Astrocyte (in vitro differentiated cells and primary cell): ENCODE measurements at places on chromosomes 5 and 9. TPM values are rescaled to one million over a fixed set of nuclear protein-coding genes. Genes with fewer than 3 reads are reported as not detected.

- H3K27ac ChIP-seq: no peak overlapping the region
- no peak for DNase-seq
- H3K4me3 ChIP-seq: no peak overlapping the region
- H3K4me1 ChIP-seq: peaks cover 3% of the 10 kb centered on the region
Measured at GRCh38 chr5:157165261-157165660, 803 bp downstream of the GARIN3 start.

DNA sequence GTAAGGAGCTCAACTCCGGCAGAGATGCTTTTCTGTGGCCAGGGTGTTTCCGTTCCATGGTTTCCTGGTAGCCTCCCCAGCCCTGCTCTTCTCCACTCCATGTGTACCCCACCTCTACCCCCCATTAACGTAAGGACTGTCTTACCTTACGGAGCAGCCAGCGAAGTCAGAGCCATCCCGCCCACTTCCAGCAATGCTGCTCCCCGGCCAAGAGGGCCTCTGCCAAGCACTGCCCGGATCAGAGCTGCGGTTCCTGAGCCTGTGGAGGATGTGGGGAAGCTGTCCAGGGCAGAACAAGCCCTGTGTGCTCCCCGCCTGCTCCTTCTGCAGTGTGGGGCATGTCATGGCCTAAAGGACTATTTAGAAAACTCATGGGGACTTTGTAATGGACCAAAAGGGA, 261.2 kb downstream of the GADD45G start:
- H3K27ac ChIP-seq: no peak overlapping the region
- H3K27me3 ChIP-seq: no peaks in the 10 kb centered on the region
- H3K36me3 ChIP-seq: no peaks in the 10 kb centered on the region
- DNase-seq: no peak
- H3K4me3 ChIP-seq: no peak overlapping the region
- H3K4me1 ChIP-seq: no peaks in the 10 kb centered on the region

GRCh38 chr9:106417685-106418084, 445.3 kb upstream of the ZNF462 start:
- no peak for DNase-seq
- no peak overlapping the region for H3K4me3 ChIP-seq
- no peak overlapping the region for H3K27ac ChIP-seq
- no peaks in the 10 kb centered on the region for H3K36me3 ChIP-seq

DNA sequence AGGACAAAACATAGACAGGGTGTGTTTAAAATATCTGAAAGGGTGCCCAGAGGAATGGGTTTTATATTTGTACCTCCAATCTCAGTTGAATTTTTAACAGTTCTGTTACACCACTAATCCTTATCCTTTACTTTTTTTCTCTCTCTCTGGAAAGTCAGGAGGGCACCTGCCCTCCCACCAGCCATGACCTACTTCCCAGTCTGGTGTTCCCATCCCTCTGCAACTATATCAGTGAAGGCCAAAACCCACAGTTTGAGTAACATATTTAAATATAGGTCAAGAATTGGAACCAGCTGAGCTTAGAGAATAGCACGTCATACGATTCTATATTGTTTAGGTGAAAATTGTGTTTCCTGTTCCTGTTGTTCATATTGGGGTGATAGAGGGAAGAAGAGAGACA, 229.8 kb downstream of the NTRK2 start:
- no peaks in the 10 kb centered on the region for H3K36me3 ChIP-seq
- no peaks in the 10 kb centered on the region for H3K4me1 ChIP-seq
- no peaks in the 10 kb centered on the region for H3K27me3 ChIP-seq
- no peak overlapping the region for H3K27ac ChIP-seq

DNA sequence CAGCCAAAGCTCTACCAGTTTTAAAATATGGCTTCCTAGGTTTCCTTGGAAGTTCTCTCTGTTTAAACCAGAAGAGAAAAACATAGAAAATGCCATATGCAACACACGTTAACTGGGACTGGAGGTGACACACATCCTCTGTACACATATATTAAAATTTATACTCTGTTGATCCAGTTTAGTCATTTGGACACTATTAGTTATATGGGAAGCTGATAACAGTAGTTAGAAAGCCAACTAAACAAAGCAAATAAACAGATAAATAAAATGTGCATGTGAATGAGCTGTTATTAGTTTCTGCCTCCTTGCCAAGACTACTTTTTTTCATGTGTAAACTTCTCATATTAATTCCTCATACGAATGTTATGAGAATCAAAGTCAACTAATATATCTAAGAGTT, 1249.2 kb upstream of the CDH6 start:
- DNase-seq: no peak
- no peak overlapping the region for H3K4me3 ChIP-seq

DNA sequence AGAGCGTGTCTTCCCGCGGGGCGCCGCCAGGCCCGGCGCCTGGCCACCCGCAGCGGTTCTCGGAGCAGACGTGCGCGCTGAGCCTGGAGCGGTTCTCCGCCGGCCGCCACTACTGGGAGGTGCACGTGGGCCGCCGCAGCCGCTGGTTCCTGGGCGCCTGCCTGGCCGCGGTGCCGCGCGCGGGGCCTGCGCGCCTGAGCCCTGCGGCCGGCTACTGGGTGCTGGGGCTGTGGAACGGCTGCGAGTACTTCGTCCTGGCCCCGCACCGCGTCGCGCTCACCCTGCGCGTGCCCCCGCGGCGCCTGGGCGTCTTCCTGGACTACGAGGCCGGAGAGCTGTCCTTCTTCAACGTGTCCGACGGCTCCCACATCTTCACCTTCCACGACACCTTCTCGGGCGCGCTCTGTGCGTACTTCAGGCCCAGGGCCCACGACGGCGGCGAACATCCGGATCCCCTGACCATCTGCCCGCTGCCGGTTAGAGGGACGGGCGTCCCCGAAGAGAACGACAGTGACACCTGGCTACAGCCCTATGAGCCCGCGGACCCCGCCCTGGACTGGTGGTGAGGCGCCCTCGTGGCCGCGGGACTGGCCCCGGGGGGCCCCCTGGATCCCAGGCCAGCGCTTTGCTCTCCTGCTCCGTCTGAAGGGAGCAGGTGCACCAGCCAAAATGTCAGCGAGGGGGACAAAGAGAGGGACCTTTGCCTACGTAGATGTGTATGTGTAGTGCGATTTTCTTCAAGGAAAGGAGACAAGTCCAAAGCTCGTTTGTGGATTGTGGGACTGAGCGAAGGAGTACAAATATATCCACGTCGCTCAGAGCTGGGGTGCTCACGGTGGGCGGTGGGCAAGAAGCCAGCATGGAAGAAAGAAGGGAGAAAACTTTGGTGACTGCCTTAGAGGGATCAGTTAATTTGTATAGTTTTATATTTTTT, 19.5 kb downstream of the BTNL9 start:
- no peak for DNase-seq
- H3K4me1 ChIP-seq: no peaks in the 10 kb centered on the region
- H3K4me3 ChIP-seq: no peak overlapping the region
- no peak overlapping the region for H3K27ac ChIP-seq
- peaks cover 28% of the 10 kb centered on the region for H3K27me3 ChIP-seq
- H3K36me3 ChIP-seq: no peaks in the 10 kb centered on the region

DNA sequence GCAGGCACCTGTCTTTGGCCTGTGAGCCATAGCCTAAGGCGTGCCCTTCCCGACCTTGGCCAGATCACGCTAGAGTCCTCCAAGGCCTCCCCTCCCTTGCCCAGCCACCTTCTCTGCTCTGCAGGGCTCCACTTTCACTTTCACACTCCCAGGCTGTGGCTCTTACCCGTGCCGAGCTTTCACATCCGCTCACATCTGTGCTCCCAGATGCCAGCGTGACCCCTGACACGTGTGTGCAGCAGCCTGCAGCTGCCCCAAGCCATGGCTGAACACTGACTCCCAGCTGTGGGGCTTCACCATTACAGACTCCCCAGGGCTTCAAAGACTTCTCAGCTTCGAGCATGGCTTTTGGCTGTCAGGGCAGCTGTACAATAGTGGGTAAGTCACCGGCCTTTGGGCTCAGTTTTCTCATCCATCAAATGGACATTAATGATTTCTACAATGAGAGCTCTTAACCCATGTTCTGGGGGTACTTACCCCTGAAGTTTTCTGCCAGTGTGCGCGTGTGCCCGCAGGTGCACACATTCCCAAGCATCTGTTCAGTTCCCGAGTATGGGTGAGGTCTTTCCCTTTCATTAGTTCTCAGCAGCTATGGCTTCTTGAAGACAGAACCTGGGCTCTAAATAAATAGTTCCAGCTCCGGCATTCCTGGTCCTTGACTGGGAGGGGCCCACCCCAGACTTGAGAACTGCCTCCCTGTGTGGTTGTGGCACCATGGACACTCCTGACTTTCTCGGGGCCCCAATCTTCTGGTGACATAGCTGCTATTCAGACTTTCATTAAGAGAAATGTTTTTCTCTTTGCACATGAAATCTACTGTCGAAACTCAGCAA, 118.6 kb downstream of the RGS3 start:
- H3K27ac ChIP-seq: no peak overlapping the region
- H3K4me3 ChIP-seq: no peak overlapping the region
- no peaks in the 10 kb centered on the region for H3K27me3 ChIP-seq
- H3K36me3 ChIP-seq: peaks cover 7% of the 10 kb centered on the region

DNA sequence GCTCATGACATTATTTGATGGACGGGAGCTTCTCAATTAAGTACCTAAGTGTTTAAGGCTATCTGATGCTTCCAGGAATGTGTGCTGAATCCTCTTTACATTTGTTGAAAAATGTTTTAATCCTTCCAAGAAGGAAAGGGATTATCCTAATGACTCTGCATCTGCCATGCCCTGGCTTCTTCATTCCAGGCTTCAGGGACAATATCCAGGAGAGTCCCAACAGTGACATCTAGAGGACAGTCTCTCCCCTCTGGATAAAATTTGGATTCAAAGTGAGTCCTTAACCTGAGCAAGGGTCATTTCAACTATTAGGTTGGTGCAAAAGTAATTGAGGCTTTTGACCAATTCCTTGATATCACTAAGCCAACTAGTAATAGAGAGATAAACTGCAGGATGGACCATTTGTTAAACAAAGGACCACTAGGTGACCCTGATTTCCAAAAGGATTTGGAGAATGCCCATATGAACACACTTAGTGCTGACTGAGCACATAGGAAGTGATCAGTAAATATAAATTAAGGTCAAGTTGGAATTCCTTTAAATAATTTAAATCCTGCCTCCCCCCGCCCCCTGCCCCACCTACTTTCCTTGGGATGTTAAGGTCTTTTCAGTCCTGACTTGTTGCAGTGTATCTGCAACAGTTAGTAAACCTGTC, 19.1 kb downstream of the TNFSF8 start:
- no peak overlapping the region for H3K27ac ChIP-seq
- DNase-seq: peak; percentile 16
- no peaks in the 10 kb centered on the region for H3K36me3 ChIP-seq
- H3K27me3 ChIP-seq: no peaks in the 10 kb centered on the region

- H3K4me3 ChIP-seq: peak overlapping the region; percentile 98
- no peaks in the 10 kb centered on the region for H3K27me3 ChIP-seq
- no peaks in the 10 kb centered on the region for H3K36me3 ChIP-seq
- peaks cover 6% of the 10 kb centered on the region for H3K4me1 ChIP-seq
- peak overlapping the region; percentile 81 for H3K27ac ChIP-seq
Measured at GRCh38 chr5:119267958-119268386, 87.8 kb upstream of the TNFAIP8 start.

DNA sequence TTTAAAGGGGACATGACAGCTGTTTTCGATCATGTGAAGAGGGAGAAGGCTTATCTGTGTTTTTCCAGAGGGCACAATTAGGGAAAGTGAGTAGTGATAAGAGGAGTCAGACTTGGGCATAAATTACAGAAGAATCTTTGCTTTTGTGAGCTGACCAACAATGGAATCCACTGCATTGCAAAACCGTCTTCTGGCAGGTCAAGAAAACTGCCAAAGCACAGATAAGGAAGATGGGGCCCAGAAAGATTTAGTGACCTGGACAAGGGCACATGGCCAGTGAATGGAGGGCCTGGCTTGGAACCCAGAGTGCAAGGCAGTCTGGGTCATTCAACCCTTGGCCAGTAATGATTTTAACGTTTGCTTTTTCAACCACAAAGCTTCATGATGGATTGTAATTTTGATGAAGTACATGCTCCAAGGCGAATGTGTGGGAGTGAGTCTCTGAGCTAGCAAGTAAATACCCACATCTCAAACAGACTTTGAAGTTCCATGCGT, 153.2 kb upstream of the MAST4 start:
- H3K4me3 ChIP-seq: no peak overlapping the region
- peaks cover 4% of the 10 kb centered on the region for H3K4me1 ChIP-seq
- peak; percentile 84 for DNase-seq
- no peaks in the 10 kb centered on the region for H3K36me3 ChIP-seq
- H3K27ac ChIP-seq: no peak overlapping the region

DNA sequence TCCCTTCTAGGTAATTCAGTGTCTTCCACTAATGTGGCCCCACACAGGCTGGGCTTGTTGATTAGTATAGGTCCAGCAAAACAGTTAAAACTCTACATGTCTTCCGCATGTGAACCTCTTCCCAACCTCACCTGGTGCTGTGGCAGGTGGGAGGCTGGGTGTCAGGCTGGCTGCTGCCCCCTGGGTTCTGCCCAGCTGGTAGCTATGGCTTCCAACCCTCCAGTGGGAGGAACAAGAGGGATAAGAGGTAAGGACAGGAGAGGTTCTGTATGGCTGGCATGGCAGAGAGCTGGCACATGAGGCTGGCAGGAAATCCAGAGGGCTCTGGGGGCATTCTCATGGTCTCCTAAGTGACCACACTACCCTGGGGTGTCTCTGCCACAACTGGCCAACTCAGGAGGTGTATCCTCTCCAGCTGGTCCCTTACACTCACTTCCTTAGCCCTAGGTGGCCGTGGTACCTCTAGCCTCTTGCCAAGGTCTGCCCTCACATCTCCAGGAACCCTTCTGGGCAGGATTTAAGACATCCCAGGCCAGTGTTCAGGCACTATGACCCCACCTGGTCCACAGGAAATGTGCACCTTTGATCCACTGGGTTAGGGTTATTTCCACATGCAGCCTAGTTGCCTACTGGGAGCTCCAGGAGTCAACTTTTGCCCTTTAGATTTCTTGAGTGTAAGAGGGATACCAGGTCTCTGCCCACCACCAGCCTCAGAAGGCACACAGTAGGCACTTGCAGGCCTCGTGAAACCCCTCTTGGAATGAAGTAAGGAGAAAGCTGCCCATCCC, 41.7 kb downstream of the AHRR start:
- no peaks in the 10 kb centered on the region for H3K27me3 ChIP-seq
- H3K4me3 ChIP-seq: no peak overlapping the region
- H3K4me1 ChIP-seq: peaks cover 14% of the 10 kb centered on the region
- H3K27ac ChIP-seq: no peak overlapping the region
- DNase-seq: no peak

- H3K27ac ChIP-seq: no peak overlapping the region
- no peak overlapping the region for H3K4me3 ChIP-seq
- H3K4me1 ChIP-seq: no peaks in the 10 kb centered on the region
- H3K36me3 ChIP-seq: no peaks in the 10 kb centered on the region
- peak; percentile 14 for DNase-seq
Measured at GRCh38 chr9:115551396-115551795, 433.4 kb upstream of the TNC start.

Gene PCDHGC4
- 6.6 and 7.4 TPM in 2 replicates for total RNA-seq

Gene C5
- total RNA-seq: 0.41 and 1.1 TPM in 2 replicates

Gene IPPK
- total RNA-seq: 11.3 and 14.1 TPM in 2 replicates

Gene SCGB3A2
- total RNA-seq: 0.59 and 0.82 TPM in 2 replicates

Gene INSL4
- total RNA-seq: 0.11 TPM in 1 of 2 replicates, not detected in the other

Gene C7
- 0.66 TPM in 1 of 2 replicates, not detected in the other for total RNA-seq

Gene MGAT1
- total RNA-seq: 116 and 120 TPM in 2 replicates

Gene LRRC26
- total RNA-seq: not detected in 2 replicates
